ENCODE measurements at places on chromosomes 2 and 18. TPM values are rescaled to one million over a fixed set of nuclear protein-coding genes. Genes with fewer than 3 reads are reported as not detected.

DNA sequence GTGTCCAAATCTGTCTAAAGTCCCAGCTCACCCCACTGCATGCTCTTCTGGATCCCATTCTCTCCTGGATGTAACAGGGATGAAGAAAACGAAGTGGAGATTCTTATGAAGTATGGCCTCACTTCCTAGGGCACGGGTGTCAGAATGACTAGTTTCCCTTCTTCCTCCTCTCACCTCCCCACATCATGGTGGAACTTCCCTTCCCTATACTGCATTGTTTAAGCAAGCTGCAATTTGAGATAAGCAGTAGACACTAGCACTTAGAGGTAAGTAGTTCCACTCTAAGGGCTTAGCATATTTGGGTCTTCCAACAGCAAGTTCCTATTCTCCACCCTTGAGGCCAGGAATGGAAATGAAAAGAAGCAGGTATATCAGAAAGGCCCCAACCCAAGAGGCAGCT lies 29.7 kb downstream of the SLC4A5 start:
- no peak for DNase-seq

DNA sequence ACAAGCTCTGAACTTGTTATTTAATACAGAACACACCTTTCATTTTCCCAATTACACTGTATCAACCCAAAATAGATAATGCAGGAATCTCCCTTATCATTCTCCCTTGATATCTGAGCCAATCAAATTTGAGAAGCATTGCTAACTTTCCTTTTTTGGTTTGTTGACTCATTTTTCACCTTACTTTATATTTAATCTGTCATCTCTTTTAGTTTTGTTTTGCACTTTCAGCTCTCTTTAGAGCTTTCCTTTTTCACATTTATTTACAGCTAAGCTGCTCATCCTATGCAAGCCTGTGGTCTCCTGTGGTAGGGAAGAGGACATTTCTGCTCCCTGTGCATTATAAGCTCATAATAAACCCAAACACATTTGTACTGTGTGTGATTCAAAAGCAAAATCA lies 50.1 kb downstream of the ITGAV start:
- DNase-seq, result no peak

DNA sequence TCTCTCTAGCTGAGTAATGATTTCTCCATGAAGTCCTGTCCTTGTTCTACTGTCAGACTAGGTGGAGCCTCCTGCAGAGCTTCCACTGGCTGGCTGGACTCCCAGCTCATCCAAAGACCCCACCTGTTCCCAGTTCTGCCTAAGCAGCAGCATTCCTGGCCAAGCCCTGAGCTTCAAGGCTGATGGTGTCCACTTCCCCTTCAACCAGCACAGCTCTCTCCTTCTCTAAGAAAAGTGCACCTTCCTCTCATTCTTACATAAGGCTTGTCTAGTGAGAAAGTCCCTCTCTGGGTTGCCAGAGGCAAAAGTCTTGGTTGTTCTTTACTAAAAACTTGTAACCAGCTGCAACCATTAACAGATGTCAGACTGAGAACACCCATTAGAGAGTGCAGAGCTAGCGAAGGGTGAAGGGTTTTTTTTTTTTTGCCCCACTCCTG lies 58.9 kb downstream of the CXCR4 start:
- no peak for DNase-seq

- DNase-seq, result no peak
Measured at GRCh38 chr2:126681505-126681904, 25.5 kb downstream of the GYPC start.

Gene CYB5A
- total RNA-seq, result 817 TPM

Measured in right lobe of liver (tissue), 6 donors.